Dorsolateral prefrontal cortex (tissue), 122 donors: ENCODE measurements at places on chromosomes 12 and 14.

DNA sequence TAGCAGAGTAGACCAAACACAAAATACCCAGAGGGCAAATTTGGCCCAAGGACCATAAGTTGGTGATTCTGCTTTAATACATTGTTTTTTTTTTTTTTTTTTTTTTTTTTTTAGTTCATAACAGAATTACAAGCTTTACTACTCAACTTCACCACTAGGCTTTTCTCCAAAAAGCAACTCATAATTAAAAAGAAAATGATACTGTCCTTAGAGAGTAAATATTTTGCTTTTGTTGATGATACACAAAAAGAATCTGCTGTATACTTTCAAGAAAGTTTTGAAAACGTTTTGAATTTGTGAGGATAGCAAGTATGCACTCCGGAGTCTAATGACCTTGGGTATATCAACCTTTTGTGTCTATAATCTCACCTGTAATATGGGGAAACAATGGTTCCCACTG, 68.9 kb upstream of the LMO3 start:
- DNase-seq, result no peak

DNA sequence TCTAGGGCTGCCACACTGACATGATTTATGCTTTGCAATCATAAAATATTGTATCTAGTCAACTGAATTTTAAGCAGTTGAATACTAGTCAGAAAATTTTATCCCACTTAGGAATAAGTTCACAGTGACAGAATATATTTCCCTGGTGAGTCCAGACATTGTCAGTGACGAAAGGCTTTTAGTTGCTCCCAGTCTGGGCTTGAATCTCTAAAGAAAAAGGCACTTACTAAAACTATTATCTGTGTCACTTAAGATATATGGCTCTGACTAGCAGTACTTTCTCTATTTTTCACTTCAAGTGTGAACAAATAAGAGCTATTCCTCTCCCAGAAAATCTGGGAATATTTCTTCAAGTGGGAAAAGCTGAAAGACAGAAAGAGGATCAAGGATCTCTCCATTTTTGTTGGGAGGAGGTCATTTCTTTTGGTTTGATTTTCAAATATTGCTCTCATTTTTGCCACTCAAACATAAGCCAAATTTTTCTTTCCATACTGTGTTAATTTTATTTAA, 1262.3 kb upstream of the USP15 start:
- no peak for DNase-seq

- no peak for DNase-seq
Measured at GRCh38 chr14:67514650-67515385, 18.3 kb upstream of the PLEKHH1 start.

DNA sequence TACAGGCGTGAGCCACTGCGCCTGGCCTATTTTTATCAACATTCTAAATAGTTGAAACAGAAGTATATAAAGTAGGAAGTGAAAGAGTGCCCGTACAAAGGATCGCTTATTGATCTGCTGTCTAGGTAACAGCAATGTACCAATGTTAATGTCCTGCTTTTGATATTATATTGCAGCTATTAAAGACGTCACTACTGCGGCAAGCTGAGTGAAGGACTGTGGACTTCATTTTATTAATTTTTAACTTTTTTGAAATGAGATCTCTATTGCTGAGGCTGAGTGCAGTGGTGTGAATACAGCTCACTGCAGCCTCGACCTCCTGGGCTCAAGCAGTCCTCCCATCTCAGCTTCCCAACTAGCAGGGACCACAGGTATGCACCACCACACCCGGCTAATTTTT, 10.8 kb downstream of the PTGR2 start:
- no peak for DNase-seq

DNA sequence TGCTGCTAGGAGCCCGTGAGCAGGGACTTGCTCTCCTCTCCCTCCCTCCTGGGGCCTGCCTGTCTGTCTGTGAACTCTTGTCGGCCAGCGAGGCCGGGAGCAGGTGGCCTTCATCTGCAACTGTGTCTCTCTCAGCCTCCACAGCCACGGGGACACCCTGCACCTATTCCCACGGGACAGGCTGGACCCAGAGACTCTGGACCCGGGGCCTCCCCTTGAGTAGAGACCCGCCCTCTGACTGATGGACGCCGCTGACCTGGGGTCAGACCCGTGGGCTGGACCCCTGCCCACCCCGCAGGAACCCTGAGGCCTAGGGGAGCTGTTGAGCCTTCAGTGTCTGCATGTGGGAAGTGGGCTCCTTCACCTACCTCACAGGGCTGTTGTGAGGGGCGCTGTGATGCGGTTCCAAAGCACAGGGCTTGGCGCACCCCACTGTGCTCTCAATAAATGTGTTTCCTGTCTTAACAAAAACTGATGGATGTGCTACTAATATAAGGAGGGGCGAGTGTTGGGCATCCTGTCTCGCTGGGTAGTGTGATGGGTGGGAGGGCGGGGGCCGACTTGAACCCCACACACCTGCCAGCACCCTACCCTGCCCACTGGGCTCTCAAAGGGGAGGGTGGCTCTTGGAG, 34.8 kb downstream of the MEG3 start:
- DNase-seq, result no peak

GRCh38 chr12:83318386-83319098, 631.8 kb downstream of the TMTC2 start:
- no peak for DNase-seq

DNA sequence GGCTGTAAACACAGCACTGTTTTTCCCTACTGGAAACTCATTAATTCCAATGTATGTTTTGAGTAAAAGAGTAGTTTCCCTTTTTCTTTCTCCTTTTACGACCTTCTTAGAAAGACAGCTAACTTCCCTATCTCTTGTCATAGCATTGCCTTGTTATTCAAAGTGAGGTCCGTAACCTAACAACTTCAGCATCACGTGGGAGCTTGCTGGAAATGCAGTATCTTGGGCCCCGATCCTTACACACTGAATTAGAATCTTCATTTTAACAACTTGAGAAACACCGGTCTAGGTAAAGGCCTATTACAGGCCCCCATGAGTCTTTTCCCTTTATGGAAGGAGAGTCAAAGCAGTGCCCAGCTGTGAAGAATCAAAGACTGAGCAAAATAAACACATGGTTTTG, 230.7 kb upstream of the PRKD1 start:
- no peak for DNase-seq

DNA sequence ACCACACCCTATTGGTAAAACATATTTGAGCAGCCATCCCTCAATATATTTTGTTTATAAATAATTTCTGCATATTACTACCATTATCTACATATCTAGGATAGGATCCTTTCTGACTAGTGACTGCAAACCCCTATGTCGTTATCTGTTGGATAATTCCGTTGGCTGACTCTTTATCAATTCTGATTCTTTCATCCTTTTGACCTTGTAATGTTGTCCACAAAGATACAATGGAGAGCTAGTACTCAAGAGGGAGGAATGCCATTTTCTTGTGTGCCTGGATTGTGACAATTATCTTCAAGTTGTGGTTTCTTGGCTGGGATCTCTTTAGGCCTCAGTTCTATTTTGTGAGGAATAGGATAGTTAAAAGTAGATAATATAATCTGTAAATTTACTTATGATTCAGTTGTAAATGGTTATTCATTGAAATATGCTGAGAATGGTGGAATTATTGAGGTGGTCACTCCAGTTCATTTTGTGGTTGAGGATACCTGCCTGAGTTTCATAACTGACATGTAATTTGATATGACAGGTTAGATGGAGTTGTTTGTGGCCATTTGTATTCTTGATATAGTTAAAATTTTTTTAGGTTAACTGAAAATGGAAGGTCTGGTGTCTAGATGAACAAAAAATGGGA, 10.1 kb downstream of the CHST11 start:
- DNase-seq, result no peak

DNA sequence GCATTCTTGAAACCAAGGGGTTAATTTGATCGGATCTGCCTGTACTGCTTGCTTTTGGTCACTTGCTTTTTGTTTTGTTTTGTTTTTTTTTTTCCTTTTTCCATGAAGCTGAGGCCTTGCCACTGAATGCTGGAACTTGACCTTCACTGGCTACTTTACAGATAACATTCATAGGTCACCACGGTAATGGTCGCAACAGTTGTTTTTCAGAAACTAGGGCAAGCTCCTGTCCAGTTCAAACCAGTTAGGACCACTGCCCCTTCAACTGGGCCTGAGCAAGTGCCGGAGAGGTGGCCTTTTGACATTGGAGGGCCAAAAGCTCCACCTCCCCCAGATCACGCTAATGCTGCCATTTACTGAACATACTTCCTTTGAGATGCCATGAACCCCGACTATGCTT, 147.6 kb downstream of the FOXN3 start:
- no peak for DNase-seq

- no peak for DNase-seq
Measured at GRCh38 chr12:58224536-58225105, 283.3 kb downstream of the ATP23 start.

DNA sequence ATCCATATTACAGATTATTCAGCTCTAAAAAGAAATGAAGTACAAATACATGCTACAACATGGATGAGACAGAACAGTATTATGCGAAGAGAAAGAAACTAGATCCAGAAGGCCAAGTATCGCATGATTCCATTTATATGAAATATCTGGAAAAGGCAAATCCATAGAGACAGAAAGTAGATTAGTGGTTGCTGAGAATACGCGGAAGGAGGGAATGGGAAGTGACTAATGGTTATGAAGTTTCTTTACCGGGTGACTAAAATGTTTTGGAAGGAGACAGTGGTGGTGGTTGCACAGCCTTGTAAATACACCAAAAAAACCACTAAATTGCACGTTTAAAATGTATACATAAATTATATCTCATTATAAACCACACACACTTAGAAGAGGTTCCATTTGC, 12.5 kb downstream of the PRDM4 start:
- DNase-seq, result no peak

DNA sequence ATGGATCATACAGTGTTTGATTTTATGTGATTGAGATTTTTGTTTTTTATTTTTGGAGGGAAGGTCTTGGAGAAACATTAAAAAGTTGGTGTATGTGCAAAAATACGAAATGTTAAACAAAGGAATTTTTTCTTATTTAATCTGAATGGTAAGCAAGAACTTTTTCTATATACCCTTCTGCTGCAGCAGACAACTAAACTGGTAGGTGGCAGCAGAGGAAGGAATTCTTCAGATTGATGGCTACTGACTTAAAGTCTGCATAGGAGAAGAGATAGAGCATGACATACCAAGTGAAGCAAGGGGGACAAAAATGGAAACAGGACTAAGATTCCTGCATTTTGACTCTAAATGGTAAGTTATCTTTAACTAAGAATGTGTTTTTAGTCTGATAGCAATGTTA, 42.0 kb upstream of the A2ML1 start:
- no peak for DNase-seq

- DNase-seq, result no peak
Measured at GRCh38 chr12:65822732-65823512, 1.4 kb upstream of the HMGA2 start.

GRCh38 chr12:123659996-123660727, 10.8 kb upstream of the TCTN2 start:
- no peak for DNase-seq

DNA sequence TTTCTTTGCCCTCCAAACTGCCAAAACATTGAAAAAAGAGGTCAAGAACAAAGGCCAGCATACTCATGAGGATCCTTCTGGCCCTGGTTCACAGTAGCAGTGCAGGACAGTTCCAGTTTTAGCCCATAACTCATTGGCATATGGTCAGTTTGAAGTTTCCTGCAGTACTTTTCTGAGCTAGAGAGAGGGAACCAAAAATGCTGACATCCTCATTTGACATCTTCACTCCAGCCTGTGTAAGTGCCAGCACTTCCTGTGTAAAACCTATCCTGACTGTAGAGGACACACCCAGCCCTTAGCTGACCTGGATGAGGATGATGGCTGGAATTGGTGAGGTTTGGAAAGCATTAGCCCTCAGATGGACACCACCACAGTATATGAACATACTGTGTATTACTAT, 84.1 kb downstream of the FGD4 start:
- no peak for DNase-seq

- DNase-seq, result no peak
Measured at GRCh38 chr12:65195387-65196055, 26.1 kb downstream of the LEMD3 start.

DNA sequence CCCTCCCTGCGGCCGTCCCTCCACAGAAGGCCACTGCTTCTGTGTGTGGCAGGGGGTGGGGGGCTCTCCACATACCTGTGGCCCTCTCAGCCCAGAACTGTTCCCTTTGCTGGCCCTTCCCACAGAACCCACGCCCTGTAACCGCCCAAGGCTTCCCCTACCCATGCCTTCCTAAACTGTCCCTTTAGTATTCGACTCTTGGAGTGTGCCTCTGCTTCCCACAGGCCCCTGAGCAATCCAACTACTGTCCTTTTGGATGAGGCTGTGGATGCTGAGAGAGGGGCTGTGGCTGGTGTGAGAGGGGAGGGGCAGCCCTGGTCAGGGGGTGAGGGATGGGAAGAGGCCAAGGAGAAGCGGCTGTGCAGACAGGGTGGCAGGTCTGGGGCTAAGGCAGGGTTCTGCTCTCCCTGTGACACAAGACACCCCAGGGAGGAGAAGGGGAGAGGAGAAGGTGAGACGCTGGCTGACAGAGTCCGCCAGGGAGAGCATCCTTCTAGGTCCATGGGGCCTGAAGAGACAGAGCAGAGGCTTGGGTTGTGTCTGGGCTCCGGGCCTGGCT, 46.0 kb downstream of the DLK1 start:
- DNase-seq, result no peak

DNA sequence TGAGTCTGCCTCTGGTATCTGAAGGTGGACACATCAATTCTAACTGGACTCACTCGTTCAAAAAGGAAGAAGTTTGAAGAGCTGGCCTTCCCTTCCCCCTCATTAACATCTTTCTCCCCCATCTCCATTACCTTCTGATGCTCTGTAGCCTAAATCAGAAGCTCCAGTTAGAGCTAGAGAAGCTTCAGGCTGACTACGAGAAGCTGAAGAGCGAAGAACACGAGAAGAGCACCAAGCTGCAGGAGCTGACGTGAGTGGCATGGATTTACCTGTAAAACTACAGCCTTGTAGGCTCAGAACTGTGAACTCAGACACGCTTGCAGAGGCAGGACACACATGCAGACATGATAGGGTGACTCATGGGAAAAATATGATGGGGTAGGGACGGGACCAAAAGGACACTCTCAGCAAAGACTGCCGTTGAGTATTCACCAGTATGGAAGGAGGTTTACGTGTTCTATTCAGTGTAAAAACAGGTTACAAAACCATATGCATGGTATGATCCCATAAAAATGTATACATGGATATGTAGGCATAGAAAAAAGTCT, 14.3 kb upstream of the PIP4K2C start:
- DNase-seq, result no peak

DNA sequence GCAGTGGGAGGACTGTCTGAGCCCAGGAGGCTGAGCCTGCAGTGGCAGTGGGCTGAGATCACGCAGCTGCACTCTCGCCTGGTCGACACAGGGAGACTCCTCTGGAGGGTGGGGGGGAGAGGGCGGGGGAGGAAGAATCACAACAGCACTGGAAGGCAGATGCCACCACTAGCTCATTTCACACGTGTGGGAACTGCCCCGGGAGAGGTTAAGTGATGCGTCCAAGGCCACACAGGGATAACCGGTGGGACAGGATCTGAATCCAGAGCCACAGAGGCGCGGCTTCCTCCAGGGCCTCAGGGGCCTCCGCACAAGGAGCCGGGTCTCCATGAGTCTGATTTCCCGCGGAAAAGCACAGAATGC, 20.8 kb downstream of the STX2 start:
- no peak for DNase-seq
